AML-193 (cell line): ENCODE measurements at places on chromosomes 3 and 15.

DNA sequence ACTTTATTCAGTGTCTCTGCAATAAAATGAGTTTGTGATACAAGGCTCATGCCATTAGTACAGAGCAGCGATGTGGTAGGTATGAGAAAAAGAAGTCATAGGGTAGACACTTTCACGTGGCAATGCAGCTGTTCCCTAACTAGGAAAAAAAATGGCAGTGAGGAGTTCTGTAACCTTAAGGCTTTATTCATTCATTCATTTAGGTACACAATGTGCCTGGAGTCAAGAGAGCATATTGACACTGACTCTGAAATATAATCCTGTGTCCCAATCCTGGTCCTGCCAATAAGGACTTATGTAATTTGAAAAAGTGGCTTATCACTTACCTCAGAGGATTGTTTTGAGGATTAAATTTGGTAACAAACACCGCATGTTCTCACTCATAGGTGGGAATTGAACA lies 173.0 kb upstream of the AZI2 start:
- no peak for DNase-seq

DNA sequence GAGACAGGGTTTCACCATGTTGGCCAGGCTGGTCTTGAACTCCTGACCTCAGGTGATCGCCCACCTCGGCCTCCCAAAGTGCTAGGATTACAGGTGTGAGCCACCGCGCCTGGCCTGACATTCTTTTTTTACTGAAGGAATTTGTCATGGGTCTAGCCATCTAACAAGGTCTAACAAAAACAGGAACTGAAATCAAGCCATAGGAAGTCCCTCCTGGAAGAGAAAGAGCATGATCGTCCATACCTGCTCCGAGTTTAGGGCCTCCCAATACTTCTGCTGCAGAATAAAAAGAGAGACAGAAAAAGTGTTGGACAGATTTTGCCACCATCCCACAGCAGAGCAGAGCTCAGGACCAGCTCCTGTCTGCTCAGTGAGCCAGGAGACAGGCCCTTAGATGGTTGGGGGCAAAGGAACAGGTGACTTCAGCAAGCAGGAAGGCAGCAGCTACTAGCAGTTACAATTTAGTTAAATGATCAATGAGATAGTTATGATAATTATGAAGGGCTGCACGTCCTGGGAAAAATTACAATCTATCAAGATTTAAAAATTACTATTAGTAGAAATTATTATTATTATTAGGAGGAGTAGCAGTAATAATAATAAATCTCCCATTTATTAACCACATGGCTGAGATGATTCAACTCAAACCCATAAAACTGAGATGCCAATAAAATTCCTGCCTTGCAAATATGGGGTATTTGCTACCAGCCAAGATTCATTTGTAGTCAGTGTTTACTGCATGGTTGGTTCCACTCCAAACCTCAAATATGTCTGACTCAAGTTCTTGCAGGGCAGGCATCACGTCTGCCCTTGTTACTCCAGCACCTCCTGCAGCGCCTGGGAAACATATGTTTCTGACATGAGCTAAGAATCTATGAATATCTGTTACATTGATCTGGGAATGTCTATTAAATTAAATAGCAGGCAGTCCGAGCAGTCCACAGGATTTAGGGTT lies 40.1 kb downstream of the TMEM44 start:
- no peak for DNase-seq

DNA sequence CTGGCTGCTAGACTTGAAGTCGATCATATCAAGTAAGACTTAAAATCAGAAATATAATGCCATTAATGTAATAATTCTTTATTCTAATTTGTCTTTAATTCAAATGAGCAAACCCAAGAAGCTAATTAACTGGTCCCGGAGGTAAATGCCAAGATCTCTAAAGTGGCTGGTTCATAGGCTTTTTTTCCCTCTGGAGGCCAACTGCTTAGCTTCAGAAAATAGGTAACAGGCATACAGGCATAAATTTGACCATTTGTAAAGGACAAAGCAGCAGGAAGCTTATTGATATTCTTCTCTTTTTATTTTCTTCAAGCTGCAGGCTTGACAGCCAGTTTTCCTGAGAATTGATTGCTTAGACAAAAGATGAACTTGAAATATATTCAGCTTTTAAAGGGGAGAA lies 158.6 kb upstream of the RAP2B start:
- DNase-seq = no peak

- DNase-seq = no peak
Observed at GRCh38 chr15:70505936-70506912, 257.1 kb downstream of the UACA start.
